ENCODE measurements at places on chromosomes 6 and 20.

- DNase-seq: no peak
These were observed 478.4 kb upstream of the SOX4 start for GRCh38 chr6:21115111-21115510.

DNA sequence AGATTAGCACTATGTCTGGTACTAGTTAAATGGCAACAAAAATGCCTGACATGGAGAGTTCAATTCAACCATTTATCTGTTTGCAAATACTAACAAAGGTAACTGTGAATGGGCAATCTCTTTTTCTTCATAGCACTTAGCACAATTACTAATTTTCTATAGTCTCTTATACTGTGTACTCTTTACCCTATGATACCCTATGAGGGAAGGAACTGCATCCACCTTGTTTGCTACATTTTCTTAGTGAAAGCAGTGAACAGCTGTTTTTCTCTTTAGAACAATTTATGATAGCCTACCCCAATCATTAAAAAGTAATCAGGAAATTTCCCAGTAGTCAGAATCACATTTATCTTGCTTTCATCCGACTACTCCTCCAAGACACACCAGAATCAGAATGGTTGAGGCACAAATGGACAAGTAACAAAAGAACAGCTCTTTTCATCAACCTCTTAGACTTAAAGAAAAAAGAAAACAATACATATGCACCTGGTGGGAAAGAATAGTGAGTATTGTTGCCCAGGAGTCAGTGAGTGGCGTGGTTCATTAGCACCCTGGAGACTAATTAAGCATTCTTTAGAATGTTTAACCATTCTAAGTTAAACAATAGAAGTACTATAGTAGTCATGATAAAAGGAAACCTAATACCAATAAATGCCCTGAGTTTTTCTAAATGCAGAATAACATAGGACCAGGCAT is 16.7 kb downstream of the ZNF292 start:
- no peak for DNase-seq

DNA sequence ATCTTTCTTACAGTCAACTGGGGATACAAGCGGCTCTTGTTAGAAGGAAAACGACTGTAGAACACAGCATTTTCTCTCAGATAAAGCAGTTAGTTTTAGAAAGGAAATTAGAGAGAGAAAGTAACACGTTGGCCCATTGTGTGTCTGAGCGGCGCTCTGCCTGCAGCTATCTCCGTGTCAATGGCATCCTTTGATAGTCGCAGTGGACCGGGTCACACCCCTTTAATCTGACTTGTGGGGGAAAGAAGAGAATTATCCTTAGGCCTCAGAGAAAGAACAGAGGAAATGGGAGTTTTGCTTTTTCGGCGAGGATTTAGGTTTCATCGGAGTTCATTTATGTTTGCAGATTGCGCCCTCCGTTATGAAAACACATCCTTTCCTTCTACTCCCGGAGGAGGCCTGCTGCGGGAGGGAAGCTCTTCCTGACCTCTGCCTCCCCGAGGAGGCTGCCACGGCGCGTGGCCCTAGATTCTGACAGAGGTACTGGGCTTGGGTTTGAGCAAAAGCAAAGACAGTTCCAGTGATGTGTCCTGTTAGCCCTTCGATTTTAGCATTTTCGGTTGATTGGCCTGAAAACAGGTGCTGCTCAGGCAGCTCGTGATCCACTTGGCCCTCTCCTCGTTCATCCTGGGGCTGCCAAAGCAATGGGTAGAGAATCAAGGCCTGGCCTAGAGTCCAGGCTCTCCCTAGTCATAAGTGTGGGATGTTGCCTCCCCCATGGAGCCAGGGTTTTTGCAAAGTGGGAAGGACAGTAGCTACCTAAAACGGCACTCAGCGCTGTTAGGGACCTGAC is 74.9 kb downstream of the ZDHHC14 start:
- DNase-seq: no peak

GRCh38 chr6:111483736-111484632 is 966 bp upstream of the REV3L start:
- DNase-seq: peak; percentile 81

DNA sequence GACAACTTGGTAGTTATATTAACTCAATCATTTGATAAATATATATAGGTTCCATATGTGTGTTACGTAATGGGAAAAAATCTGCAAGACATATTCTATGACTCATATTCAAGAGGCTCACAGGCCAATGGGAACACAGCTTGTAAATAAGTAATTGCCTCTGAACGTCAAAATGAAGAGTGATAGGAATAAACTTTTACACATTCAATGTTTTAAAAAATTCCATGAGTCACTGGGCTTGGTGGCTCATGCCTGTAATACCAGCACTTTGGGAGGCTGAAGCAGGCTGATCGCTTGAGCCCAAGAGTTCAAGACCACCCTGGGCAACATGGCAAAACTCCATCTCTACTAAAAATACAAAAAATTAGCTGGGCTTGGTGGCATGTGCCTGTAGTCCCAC is 209.4 kb upstream of the MCHR2 start:
- DNase-seq: no peak

DNA sequence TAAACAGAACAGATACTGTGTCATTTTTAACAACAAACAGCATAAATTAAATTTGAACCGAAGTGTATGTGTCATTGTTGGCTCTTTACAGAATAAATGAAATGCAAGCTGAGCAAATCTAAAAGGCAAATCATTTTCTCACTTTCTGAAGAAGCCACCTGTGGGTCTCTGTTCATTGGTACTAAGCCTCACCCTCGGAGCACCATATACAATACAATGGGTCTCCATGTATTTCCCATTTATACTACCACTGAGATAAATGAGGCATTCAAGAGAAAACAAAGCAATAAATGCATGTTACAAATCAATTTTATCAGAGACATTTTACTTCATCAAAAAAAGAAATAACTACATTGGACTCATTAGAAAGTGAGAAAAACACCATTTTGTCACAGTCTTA is 38.9 kb upstream of the HIVEP1 start:
- DNase-seq: no peak

GRCh38 chr6:155943635-155944034 is 488.0 kb upstream of the NOX3 start:
- no peak for DNase-seq

DNA sequence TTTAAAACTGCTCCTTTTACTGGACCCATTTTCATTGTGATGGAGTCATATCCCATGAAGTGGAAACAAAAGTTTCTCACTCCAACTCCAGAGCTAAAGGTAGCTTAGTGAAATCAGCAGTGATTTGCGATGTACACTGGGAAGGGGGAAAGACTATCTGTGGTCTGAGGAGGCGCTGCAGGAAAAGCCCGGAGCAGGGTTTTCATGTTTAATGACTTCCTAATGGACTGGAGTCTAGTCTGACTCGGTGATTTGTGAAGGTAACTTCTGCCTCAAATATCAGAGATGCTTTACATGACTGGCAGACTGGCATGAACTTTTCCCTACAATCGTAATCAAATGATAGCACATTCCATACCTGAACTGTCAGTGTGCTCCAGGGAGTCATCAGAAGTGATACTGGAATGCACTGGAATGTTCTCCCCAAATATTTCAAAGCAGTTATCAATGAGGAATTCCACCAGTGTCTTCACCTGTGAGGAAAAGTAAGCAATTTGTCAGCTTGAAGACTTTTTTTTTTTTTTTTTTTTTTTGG is 7.0 kb downstream of the TAGAP start:
- DNase-seq: no peak

DNA sequence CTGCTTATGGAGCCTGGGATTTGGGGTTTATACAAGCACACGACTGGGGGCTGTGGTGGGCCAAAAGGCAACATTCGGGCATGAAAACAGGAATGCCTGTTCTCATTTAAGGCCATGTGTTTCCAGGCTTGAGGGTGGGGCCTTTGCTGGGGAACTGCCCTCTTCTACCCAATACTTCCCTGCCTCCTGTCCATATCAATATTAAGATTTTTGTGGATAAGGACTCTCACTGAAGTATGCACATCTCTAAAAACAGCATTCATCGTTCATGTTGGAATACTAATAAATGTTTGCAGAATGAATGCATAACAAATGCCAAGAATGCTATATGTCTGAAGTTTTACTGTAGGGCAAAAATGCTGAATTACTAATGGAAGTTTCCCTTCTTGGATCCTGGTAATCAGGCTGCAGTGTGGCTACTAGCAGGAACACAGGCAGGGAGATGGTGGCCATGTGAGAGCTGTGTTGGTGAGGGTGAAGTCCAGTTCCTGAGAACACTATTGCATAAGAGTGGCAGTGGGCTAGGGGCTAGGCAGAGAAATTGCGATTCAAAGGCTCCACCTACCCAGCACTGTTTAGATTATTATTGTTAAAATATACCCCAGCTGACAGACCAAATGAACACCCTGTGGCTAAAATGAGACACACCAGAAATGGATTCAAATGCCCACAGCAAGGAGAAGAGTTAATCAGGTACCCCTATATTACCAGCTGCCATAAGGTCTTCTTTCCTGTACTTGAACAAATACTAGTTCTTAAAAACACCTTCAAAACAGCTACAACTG is 644.3 kb downstream of the EPM2A start:
- DNase-seq: no peak

DNA sequence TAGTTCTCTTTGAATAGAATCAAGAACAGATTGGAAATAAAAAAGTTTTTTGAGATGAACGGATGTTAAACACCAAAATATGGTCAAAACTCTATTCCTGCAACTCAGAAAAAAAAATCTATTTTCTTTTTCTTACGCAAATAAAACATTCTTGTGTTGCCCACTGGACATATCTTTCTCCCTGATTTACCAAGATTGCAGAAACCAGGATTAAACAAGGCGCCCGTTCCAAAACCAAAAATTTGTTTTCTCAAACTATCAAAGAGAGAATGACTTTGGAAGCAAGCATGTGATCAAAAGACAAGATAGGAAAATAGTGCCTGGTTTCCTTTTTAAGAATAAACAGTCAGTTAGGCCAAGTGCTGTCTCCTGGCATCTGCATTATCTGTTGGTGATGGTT is 273.1 kb downstream of the CLIC5 start:
- no peak for DNase-seq

DNA sequence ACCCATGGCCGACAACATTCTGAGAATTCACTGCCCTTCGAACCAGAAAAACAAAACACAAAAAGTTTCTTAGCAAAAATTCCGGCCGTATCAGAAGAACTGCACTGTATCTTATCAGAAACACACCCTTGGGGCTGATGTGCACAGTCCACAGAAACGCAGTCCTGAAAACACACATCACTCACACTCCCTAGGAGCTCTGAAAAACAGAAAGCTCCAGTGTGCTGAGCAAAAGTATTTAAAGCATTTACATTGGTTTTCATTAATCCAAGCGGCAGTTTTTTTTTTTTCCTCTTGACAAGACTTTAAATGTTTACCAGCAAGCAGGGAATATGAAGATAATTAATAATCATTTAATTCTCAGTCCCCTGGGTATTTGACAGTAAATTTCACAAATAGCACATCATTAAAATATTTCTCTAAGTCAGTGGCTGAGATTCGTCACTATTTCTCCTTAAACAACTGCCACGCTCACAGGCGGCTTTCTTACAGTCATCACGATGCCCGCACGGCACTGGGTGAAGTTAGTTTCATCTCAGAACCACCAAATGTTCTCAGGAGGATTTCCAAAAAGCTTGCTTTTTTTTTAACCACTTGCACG is 13.3 kb downstream of the NFATC2 start:
- peak; percentile 80 for DNase-seq

- no peak for DNase-seq
These were observed 6.5 kb upstream of the ZNF343 start for GRCh38 chr20:2515203-2515602.

DNA sequence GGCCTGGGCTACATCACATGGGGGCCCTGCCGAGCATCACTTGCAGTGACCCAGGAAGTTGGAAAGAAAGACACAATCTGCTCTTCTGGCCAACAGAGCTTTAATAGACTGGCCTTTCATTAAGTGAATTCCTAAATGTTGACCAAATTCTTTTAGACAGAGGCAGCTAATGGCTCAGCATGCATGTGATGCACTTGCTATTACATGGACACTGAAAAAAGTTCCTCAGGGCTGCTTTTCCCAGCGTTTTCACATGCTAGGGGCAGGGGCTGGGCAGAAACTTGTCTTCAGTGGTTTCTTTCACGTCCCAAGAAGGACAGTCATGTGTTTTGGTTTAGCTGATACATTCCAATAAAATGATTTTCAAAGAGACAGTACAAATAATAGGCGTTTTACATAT is 651.0 kb upstream of the SLC35B3 start:
- no peak for DNase-seq

DNA sequence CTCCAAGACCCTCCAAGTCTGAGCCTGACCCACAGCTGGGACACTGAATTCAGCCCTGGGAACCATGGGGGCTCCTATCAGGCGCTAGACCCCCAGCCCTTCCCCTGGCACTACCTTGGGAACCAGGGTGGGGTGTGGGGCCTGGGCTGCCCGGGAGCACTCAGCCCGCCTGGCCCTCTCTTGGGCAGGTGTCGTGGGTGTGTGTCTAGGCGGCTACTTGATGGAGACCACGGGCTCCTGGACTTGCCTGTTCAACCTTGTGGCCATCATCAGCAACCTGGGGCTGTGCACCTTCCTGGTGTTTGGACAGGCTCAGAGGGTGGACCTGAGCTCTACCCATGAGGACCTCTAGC is 14.6 kb downstream of the SLC17A9 start:
- no peak for DNase-seq

DNA sequence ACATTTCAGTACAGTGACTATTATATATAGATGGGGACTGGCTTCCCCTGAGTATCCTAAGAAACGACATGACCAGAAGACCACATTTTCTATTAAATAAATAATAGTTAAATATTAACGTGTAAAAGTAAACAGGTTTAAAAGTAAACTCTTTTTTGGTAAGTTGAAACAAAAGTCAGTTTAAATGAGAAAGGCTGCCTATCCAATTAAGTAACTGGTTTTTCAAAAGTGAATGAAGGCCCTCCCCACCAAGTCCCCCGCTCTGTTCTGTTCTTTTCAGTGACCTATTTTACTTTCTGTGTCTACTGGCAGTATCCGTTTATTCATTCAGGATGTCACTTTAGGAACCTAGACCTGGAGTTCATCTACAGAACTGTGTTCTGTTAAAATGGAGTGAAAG is 32.0 kb downstream of the QKI start:
- DNase-seq: no peak

- DNase-seq: no peak
These were observed 514 bp downstream of the DEFB129 start for GRCh38 chr20:227439-228105.

GRCh38 chr20:57661746-57662455 is 41.7 kb upstream of the ZBP1 start:
- DNase-seq: no peak

DNA sequence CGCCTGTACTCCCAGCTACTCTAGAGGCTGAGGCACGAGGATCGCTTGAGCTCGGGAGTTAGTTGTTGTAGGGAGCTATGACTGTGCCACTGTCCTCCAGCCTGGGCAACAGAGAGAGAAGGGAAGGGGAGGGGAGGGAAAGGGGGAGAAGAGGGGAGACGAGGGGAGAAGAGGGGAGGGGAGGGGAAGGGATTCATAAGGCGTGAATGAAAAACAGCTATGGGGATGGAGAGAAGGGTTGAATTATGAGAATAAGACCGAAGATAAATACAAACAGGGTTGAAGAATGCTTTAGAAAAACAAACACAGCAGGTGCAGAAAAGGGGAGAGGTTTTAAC is 106.0 kb downstream of the TRIM27 start:
- DNase-seq: no peak

GRCh38 chr6:17877196-17877894 is 110.1 kb downstream of the KIF13A start:
- DNase-seq: no peak

All from activated naive CD4-positive, alpha-beta T cell treated with Interleukin-2 at 50 U/mL for 16 hours (primary cell).